ENCODE measurements at places on chromosomes 2 and 18.

DNA sequence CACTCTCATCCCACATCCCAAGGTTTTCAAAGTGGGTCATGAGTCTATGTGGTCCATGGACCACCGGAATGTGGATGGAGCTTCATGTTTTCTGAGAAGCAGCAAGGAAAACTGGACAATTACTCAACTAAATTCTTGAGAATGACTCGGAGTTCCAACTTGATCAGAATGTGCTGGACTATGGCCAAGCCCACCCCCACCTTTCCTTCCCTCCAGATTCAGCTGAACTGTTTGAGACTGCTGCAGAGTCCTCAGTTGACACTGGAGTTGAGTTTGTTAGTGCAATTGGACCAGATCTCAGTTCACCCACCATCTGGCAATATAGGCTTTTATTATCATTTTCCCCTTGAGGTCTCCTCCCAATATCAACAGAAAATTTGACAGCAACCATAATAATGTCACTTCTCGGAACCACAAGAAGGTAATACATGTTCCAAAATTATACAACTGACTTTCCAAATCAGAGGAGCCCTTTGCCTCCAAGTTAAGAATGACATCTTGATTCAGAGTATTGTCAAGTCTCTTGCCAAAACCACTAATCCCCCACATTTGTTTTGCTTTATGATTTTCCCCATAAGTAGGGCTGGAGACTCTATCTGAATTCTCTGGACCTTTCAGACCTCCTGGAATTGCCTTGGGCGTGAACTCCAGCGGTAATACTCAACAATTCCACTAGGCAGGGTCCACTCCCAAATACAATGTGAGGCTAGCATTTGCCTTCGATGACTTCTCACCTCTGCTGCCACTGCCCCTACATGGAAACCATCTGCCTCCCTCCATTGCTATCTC is 8.8 kb downstream of the COL4A4 start:
- no peak for DNase-seq

DNA sequence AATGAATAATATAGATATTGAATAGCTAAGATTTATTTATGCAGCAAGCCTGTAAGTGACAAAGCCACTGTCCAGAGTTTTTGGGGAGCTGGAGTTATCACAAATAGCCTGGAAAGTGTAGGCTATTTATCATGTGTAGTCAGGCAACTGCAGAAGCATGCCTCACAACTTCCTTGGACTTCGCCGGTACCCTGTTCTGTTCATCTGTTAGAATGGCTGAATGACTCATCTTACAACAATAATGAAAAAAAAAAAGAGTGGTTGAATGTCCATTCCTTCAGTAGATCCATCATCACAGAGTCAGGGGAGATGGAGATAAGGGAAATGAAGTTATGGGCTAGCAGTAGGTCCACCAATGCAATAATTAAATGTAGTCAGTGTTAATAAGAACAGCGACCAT is 24.0 kb upstream of the ATP5MC3 start:
- no peak for DNase-seq

- no peak for DNase-seq
These were observed 32.3 kb upstream of the IMPA2 start for GRCh38 chr18:11948852-11949523.

GRCh38 chr2:179765666-179766065 is 95.7 kb downstream of the ZNF385B start:
- no peak for DNase-seq

DNA sequence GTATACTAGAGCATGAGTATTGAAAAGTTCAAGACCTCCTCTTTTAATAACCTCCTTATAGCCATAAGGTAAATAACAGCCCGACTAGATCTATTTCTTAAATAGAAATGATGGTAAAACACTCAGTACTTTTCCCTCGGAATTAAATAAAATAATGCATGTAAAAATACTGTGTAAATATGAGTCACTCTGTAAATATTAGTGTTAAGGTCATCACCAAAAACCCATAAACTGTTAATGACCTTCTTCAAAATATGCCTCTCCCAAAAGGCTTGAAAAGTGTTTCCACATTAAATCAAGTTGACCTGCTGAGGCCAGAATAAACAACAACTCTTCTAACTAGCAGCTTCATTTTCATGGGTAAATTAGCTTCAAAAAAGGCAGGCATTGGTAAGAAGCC is 25.3 kb upstream of the BZW1 start:
- no peak for DNase-seq

- DNase-seq, result no peak
These were observed 495.6 kb upstream of the SYT4 start for GRCh38 chr18:43772907-43773306.

DNA sequence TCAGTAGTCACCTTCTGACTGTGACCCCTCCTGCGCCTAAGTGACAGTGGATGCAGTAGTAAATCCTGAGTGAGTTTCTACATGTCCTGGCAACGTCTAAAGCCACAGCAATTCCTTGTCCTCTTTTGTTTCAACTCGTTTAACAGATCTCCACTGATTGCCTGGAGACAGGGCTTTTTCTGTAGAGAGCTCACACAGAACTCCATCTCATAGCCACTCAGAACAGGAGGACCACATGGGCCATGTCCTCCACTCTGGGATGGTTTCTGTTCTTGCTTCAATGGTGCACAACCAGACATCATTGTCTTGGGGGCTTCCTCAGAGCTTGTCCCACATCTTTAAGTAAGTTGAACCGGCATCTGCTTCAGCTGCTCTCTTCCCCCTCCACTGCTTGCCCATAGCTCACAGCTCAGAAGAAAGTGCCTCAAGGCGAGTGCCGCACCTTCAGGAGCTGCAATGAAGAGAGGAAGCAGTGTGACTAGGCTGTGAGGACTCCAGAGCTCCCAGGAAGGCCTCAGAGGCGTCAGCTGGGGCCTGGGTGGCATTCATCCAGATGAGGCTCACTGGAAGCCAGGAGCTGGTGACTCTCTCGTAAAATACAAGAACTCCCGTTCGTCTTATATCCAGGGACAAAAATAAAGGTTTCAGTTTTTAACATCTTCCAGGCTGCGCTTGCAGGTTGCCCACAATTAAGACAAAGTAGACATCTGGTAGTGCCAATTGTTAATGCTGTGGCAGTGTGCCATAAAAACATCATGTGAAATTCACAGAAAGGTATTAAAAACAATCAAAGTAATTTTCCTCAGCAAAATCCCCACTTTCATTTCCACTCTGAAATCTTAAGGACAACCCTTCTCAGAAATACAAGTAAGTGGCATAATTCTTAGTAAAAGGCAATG is 37.3 kb downstream of the ST3GAL5 start:
- no peak for DNase-seq

- no peak for DNase-seq
These were observed 1529.8 kb downstream of the RPIA start for GRCh38 chr2:90221300-90221651.

DNA sequence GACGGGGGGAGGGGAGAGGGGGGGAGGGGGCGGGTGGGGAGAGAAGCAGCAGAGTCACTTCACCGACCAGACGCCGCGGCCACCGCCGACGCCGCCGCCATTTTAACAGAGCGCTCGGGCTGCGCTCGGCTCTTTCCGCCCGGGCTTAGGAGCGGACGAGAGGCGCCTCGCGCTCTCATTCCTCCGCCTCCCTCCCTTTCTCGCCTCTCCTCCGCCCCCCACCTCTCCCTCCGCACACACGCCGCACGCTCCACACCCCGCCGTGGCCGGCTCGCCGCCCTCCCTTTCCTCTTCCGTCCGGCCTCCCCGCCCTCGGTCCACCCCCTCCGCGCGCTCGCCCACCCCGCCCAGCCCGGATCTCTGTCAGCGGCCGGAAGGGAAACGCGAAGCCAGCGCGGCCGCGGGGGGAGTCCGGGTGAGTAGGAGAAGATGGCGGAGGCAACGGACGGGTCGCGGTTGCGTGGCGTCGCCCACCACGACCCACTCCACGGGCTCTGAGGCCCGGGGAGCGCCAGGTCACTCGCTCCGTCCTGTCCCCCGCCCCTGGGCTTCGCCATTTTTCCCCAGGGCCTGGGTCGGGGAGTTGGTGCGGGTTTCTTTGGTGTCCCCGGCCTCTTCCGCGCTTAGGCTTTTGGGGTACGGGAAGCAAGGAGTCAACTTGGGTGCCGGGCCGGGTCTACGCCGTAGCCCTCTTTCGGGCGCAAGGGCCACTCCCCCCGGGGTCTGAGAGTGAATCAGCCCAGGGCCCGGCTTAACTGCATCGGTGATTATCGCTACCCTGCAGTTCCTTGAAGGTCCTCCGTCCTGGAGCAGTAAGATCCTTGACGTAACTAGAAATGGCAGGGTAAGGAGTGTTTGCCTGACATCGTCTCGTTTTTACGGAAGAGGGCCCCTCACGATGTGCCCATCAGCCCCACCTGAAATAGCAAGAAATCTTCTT is at the start of gene USP34:
USP34 (minus strand) TSS at position 123 of the 940 bp plus-strand sequence. CDS start 395 bp downstream, outside the sequence.
- DNase-seq, result peak; percentile 90

DNA sequence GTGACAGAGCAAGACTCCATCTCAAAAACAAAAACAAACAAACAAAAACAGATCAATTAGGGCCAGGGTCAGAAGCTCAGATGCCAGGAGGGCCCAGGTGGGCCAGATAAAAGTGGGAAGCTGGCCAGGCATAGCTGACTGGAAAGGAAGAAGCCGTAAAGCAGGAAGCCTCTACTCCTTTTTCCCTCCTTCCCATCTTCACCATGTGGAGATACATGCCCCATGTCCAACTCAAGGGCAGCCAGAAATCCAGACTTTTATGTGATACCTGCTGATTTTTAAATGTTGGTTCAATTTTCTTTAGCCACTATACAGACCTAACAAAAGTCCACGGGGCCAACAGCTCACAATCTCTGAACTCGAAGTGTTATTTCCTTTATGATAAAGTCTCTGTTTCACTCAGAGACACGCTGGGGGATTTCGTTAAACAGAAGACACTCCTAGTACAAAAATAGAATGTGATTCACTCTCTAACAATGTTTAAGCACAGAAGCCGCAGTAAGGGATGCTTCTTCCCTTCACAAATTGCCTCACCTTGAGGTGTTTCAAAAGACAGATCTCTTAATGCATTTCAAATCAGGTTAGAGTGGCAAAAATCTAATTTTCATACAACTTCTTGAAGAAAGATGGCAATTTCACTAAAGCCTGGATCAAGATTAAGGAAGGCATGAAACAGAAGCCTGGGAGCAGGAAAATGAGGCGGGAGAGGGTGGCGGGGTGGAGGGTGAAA is 14.0 kb downstream of the TMEM247 start:
- no peak for DNase-seq

- DNase-seq, result no peak
These were observed 1574.2 kb upstream of the PIK3C3 start for GRCh38 chr18:40380686-40381439.

GRCh38 chr18:76715012-76715610 is 107.2 kb upstream of the ZNF236 start:
- DNase-seq, result no peak

DNA sequence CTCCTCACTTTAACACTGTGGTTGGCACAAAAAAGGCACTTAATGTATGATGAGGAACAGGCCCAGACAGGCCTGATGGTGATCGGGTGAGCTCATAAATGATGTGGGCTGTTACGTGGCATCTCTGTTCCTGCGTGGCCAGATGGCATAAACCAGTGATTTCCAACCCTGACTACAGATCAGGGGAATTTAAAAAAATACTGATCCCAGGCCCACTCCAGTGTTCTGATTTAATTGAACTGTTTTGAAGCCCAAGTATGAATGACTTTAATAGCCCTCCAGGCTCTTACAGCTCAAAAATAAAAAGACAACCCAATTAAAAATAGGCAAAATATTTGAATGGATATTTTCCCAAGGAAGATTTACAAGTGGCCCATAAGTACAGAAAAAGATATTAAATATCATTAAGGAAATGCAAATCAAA is 48.2 kb downstream of the LIPG start:
- DNase-seq, result no peak

DNA sequence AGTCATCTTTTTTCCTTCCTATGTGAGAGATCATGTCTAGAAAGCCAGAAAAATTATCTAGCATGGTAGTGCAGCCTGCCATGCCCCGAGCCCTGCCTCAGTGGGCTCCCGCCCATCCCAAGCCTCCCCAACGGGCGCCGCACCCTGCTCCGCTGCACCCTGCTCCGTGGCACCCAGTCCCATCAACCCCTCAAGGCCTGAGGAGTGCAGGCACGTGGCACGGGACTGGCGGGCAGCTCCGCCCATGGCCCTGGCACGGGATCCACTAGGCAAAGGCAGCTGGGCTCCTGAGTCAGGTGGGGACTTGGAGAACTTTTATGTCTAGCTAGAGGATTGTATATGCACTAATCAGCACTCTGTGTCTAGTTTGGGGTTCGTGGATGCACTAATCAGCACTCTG is 83.4 kb upstream of the COL3A1 start:
- DNase-seq, result no peak

GRCh38 chr18:10216791-10217190 is 237.6 kb upstream of the APCDD1 start:
- no peak for DNase-seq

DNA sequence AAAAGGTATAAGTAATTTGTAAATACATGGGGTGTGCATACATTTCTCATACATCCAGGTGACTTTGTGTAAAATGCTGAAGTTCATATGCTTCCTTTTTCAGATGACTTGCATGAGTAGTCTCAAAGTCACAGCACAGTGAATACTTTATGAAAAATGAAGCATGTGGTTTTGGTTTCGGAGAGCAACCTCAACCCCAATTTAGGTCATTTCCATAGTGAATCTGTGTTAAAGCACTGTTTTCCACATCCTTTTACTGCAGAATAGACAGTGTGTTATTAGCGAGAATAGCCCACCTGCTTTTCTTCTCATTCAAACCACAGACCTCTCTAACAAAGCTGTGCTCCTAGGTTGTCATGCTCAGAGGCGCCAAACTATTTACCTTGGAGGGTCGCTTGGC is 204.4 kb upstream of the RASGRP3 start:
- DNase-seq, result no peak

GRCh38 chr2:67561457-67561965 is 164.4 kb downstream of the ETAA1 start:
- no peak for DNase-seq

DNA sequence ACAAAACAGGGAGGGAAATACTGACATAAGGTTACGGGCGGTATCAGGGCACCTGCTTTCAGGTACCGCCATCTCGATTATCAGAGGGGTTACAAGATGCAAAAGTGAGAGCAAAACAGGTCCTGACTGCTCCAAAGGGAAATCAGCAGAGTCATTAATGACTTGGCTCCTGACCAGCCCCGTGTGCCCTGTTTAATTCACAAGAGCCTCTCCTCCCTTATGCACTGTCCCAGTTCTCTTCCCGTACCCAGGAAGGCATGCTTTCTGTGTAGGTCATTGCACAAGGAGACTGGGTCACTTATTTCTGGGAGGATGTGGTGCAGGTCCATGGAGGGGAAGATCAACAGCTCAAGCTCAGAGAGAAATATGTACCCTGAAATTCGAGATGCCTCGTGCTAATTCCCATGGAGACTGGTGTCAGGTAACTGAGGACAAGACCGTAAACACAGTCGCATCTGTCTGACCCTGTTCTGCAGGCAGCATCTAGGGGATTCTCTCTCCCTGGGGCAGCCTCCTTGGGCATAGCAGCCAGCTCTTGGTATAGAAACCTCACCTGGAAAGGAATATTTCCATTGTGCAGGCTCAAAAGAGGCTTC is 79.9 kb downstream of the HNRNPLL start:
- DNase-seq, result no peak

GRCh38 chr2:63596401-63596883 is 7.7 kb downstream of the MDH1 start:
- DNase-seq, result no peak

GRCh38 chr2:85802354-85803103 is 48.7 kb downstream of the ATOH8 start:
- DNase-seq, result no peak
